ENCODE measurements at places on chromosomes 4 and X.
A peak's percentile ranks its signal among the peaks of the same experiment; 100 is the strongest.

DNA sequence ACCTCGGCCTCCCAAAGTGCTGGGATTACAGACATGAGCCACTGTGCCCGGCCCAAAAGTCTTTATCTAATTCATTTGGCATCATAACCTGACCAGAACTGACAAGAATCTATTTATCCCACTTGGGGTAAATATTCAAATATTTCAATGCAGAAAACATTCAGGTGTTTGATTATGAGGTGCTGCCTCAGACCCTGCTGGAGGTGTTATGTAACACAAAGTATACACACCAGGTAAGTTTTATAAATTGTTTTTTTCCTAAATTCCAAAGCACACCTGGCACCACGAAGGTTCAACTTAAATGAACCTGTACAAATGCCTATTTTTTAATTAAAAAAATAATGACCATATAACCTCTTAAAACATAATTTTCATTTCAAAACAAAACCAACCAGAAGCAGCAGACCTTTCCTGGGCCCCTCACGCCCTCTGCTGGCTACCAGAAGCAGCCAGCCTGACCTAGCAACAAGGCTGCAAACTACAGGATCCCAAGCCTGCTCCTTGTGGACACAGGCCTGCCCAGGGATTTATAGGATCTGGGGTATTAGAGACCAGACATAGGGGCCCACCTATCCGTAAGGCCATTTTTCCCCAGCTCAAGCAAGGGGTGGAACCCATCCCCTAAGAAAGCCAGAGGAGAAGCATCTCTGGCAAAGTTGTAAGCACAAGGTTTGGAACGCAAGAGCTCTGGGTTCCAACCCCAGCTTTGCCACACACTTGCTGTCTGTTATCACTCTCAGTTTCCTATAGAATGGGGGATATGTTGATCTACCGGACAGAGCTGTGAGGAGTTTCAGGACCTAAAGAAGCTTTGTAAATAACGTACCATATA, 11.7 kb downstream of the OTUD5 start:
- no peak for DNase-seq

- no peak for DNase-seq
Observed at GRCh38 chr4:103482893-103483292, 236.9 kb downstream of the TACR3 start.

GRCh38 chr4:4388311-4388790, 1.4 kb downstream of the NSG1 start:
- no peak for DNase-seq

GRCh38 chrX:150463566-150463965, 100.4 kb downstream of the MAMLD1 start:
- DNase-seq: no peak

DNA sequence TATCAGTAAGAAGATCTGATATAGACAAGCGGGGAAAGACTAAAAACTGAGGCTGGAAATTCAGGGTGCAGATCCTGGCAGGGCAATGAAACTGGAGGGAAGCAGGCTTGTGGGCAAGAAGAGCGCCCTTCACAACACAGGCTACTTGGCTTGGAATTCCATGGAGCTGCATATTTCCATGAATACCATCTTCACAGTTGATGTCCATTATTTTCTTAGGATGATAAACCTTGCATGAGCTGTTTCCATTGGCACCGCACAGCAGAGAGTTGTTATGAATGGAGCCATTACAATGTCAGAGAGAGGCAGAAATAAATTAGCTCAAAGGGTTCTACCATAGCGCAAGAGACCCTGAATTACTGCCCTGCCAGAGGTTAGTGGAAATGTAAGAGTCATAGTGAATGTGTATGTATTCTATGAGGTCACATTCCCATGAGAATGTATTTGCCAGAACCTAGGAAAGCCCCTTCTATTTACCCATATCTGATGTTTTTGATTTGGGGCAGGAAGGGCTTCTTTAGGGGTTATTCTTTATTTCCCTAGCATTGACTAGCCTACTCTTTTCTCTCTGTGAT, 215.6 kb downstream of the PALLD start:
- no peak for DNase-seq

DNA sequence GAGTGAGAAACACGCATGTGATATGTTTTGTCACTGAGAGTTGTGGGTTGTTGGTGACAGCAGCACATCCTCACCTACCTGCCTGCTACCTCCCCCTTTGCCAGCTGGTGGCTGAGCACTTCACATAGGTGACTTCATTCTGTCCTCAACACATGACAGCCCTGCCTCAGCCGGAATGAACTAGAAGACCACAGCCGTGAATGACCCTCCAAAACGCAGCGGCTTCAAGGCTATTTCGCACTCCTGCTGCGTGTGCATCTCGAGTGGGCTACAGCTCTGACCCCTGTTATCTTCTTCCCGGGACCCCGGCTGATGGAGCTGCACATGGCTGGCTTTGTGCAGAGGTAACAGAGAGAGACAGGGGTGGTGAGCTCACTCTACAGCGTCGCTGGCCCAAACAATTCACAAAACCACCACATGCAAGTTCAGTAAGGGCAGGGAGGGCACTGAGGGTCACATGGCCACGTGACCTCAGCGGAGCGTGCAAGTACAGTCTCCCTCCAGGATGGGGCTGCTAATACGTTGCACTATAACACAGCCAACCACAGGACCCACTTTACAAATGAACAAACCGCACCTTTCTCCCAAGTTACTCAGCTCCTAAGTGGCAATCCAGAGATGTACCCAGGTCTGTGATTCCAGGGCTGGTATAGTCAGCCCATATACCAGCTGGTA, 6.3 kb upstream of the PPP2R2C start:
- no peak for DNase-seq

DNA sequence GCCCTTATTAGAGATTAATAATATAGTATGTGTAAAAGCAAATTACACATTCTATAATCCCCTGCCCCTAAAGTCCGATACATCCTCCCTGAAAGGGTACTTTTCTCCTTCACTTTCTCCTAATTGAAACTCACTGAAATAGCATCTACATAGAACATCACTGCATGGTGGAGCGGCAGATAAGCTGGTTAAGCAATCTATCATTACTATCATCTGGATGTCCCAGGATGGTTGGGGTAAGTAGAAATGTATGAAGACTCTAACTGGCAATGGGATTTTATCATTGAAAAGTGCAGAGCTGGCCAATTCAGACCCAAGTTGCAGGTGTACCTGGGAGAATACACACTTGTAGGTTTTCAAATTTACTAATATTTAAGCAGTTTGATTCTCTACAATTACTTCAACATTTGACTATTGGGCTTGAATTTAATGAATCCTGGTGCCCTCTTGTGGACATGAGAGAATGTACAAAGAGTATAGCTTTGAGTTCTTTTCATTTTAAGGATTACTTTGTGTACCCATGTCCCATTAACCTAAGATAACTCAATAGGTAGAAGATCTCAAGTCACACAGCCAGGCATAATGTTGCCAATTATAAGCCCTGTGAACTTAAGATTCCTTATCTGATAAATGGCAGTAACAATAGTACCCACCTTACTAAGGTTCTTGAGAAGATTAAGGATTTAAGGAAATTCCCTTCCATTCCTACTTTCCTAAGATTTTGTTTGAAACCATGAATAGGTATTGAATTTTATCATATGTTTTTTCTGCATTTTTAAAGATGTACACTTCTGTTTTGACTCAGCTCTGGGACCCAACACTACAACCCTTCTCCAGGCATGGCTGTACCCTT, 69.8 kb downstream of the SHROOM3 start:
- DNase-seq: peak; percentile 18

- no peak for DNase-seq
Observed at GRCh38 chr4:79272126-79272525, 53.7 kb downstream of the NAA11 start.

- DNase-seq: no peak
Observed at GRCh38 chrX:69285401-69285877, 120.2 kb upstream of the PJA1 start.

DNA sequence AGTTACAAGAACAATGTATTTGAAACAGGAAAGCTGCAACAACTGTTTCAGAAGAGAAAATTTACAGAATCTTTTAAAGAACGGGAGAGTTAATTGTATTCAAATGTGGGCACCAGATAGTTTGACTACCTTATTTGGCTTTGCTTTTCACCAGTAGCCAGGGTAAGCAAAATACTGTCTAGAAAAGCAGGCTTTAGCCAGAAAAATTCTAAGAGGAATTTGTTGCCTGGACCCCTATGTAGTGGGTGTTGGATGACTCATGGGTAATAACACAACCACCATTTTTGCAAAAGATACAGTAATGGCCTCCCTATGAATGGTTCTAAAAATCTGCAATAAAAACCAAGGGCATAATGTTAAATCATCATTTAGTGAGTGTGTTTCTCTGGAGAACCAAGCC, 233.4 kb upstream of the ANXA3 start:
- no peak for DNase-seq

DNA sequence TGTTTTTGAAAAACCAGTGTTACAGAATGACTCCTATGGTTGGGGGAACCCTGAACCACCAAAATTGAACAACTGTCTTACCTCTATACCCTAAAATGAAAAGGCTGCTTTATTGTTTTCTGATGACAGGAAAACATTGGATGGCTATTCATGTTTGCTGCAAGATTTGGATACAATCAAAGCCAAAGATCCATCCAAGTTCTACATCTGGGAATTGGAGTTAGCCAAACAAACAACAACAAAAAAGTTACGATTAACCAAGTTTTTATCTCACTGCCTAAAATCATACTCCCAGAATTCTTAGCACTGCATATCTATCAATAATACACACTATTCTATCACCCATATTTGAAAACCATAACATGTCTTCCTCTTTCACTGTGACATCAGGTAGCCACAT, 349.7 kb upstream of the SLC7A11 start:
- DNase-seq: no peak

GRCh38 chr4:54256491-54257486, 27.7 kb downstream of the PDGFRA start:
- DNase-seq: no peak

DNA sequence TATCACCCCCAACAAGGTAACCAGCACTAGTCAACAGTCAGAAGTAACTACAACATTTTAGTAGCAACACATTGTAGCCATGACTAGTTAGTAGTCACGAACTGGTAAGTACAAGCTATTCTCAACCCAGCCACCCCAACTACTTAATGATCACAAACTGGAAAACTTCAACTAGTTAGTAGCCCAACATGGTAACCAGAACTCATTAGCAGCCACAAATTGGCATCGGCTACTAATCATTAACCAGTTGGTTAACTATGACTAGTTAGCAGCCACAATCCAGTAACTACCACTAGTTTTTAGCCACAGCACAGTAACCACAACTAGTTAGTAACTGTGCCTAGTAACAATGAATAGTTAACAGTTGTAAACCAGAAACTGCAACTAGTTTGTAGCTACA, 385.1 kb upstream of the CXorf51B start:
- no peak for DNase-seq

GRCh38 chrX:30887288-30887687, 1.8 kb downstream of the TAB3 start:
- DNase-seq: no peak

DNA sequence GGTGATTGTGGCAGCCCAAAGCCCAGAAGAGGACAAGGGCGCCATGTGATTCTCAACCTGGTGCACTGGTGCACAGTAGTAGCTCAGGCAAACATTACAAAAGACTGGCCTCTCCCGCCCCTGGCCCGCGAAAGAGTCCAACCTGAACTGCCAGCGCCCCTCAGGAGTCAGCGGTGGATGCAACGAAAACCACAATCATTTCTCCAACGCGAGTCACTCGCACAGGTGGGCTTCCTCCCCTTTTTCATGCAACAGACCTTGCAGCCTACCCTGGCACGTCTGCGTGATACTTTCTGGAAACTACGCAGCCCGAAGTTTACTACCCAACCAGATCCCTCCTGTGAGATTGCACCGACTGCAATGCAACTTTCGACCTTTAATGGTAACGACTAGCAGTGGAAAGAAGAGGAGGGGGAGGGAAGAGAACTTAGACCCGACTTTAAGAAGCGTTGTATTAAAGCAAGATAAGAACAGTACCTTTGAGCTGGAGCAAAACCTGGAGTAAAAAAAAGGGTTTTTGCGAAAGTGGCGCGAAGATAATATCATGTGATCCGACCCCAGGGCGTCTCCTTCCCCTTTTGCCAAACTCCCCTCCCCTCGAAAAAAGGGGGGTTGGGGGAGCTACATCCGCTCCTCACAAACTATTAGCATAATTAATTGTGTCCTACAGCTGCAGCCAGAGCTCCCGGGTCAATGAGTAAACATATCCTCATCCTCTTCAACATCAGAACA, 63.3 kb upstream of the CCDC160 start:
- no peak for DNase-seq

GRCh38 chrX:31314921-31315320, 243.1 kb upstream of the FTHL17 start:
- DNase-seq: no peak

GRCh38 chrX:119288890-119289393, 52.9 kb downstream of the PGRMC1 start:
- DNase-seq: no peak

- DNase-seq: no peak
Observed at GRCh38 chr4:152563209-152563608, 27.3 kb upstream of the FBXW7 start.

DNA sequence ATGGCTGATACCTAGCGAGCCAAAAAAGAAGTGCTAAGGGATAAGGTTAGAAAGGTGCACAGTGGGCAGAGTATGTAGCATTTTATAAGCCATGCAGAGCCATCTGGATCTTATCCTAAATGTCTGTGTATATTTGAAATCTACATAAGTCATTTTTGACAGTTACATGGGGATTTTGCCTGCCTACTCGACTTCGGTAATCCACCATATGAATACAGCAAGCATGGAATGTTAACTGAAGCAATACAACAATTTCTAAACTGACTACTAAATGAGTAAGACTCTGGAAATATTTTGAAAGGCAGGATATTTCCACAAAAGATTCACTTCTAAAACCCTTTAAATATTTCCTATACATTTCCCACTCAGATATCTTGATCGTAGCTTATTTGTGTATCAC, 122.5 kb downstream of the KCNIP4 start:
- DNase-seq: no peak

DNA sequence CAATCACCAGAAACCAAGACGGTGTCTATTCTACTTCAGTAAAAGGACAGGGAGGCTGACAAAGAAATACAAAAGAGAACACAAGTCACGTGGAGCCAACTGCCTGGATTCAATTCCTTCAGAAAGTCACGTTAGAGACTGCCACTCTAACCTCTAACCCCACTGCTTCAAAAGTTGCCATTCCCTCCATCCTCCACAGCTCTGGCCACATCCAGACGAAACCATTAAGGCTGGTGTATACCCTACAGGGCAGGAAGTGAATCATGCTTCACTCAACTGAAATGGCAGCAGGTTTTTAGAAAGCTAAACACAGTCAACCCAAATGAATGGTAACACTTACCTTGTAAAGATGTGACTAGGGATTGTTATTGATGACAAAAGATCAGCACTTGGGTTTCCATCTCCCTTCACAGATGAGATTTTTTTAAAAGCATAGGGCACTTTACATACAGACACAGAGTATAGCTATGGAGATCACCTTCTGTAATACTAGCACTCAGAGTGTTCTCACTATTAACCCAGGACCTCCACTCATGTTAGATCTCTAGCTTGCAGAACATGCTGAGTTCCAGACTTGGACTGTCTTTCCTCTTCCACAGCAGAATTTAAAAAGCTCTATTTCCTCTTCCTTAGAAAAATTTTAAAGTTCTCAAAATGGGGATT, 37.4 kb downstream of the MAML3 start:
- DNase-seq: no peak

DNA sequence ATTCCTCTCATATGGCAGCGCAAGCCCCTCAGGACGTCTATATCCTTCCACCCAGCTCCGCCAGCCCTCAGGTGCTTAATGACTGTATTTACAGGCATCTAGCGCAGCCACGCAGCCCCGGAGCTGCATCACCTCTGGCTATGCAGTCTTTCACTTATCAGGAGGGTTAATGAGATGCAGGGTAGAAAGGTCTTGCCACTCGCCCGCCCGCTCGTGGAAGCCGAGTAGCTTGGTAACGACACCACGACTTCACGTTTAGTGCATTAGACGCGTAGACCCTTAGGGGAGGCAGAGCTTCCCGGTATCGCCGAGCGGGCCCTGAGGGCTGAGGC, 1.5 kb upstream of the SLC16A2 start:
- no peak for DNase-seq
